ENCODE measurements at places on chromosomes 7 and 10.

DNA sequence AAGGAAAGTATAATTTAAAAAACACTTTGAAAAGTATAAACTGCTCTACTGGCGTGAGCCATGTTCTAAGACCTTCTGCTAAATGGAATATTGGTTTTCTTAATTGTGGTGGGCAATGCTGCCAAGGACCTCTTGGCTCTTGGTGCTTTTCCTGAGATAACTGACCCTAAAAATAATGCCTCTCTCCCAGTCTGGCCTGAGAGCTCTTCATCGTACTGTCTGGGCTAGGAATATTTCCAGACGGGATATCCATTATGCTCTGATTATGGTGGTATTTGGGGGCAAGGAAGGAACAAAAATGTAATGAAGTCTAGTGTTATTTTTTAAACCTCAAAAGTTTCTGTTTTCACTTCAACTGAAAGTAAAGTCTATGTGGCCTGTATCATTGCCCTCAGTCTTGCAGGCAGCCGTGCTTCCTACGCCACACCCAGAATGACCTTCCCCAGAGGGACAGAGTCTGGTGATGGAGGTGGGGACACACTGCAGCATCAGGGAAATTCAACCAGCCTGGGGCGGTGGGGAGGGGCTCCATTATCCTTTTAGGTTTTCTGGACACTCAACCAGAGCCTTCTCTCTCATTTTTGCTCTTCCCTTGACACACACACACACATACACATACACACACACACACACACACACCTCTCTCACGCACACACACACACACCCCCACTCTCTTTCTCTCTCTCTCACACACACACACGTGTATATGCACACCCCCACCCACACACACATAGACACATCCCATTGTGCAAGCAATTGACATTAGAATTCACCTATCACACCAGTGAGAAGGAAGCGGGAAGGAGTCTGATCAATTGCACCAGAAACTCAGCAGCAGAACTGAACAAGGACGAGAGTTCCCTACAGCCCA, 99.6 kb downstream of the LRRC18 start:
- no peak for DNase-seq

DNA sequence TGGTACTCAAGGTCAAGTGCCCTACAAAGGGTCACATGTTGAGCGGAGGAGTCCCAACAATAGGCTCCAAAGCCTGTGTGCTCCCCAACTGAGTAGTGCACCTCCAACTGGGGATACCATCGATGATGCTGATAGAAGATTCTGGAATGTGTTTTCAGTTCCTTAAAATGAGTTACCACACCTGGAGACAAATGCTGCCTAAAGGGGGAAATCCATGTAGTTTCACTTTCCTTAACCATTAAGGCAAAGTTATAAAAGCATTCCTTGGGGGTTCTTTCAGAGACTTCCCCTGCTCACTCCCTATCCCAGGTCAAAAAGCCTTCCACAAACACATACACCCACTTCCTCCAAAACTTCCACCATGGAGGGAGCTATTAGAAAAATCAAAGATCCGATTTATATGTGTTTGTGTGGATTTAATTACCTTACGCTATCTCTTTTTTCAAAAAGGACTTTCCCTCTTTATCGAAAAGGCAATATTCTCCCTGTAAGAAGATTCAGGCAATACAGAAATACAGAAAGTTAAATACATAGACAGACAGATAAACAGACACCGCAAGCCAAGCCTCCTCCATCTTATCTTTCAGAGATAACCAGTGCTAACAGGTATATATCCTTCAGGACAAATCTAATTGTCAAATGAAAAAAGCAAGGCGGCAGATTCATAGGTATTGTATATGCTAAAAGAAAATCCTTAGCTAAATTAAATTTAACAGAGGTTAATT, 135.9 kb upstream of the ASAH2 start:
- no peak for DNase-seq

DNA sequence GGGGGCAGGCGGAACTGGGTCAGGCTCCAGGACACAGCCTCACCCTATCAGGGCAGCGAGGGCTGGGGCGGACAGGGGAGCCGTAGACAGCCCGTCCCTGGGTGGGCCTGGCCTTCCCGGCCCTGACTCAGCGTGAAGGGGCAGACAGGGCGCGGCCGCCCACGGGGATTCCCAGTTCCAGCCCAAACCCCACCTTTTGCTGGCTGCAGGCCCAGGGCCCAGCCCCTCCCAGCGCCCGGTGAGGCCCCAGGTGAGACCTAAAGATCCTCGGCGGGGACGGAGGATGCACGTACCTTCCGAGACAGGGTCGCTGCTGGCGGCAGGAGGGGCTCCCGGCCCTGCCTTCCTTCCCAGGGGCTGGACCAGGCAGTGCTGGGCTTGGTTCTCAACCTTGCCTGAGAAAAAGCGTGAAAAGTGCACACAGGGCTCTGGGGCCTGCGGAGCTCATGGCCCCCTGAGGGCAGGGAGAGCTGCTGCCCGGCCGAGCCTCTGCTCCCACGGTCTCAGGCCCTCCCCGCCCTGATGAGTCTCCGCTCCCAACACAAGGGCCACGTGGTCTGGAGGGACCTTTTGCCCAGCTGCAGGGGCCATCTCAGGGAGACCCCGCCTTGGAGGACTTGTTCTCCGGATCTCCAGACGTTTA, 43.9 kb upstream of the DNAJB6 start:
- no peak for DNase-seq

DNA sequence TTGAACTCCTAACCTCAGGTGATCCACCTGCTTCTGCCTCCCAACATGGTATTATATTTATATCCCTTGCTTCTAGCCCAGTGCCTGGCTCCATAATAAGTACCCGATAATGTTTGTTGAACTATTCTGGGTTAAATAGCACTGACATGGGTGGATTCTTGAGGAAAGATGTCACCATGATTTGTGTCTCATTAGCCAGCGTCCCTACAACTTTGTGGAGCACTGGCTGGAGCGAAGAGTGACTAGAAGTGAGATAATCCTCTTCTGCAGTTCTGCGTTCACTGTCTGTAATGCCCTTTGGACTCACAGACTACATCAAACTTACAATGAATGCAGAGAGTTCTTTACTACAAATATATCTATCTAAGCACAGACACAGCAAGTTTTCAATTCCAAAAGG, 16.9 kb upstream of the AKR1E2 start:
- DNase-seq = no peak

DNA sequence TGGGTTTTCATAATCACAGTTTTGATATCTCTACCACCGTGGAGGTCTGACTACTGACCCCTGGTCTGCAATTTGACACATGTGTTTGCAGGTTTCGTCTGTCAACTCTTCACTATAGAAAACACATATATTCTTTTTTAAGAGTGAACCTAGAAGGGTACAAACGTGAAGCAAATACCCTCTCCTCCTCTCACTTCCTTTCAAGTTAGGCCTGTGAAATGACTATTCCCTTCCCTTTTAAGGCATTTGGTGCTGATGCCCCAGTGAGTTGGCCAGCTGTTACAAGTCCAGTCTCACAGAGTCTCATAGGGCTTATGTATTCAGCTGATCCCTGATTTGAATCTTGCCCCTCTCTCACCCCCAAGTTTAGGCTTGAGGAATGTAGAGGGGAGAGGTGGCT, 742.0 kb upstream of the IGFBP3 start:
- no peak for DNase-seq

- no peak for DNase-seq
These were observed 127.6 kb upstream of the UNC5B start for GRCh38 chr10:71084818-71085126.

DNA sequence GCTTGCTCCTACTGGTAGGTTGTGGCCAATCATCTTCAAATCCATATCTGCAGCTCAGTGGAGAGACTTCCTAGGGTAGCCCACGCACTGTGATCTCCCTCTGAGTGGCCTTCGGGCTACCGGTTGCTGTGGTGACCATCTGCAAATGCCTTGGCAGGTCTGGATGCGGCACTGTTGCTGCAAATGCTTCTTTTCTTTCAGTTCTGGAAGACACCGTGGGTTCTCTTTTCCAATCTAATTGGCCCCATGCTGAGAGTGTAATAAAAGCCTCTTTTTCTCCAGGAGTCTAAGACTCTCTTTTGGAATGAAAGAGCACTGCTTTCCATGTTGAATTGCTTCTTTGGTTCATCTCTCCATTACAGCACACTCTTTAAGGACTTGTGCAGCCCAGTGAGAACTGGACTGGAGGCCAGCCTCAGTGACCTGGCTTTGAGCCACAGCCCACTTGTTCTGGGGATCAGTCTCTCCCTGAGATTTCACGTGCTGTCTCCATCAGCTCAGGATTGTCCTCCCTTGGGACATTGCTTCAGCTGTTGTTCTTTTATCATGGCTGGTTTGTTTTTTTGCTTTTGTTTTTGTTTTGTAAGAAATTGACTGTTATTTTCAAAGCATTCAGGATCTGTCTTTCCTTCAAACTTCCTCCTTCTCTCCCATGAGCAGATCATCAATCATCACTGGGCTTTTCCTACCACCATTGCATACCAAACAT, 286.6 kb downstream of the BMPER start:
- no peak for DNase-seq

- no peak for DNase-seq
These were observed 252.7 kb downstream of the SKIDA1 start for GRCh38 chr10:21272643-21273399.
